ENCODE measurements at places on chromosomes 5 and 9.

- peak; percentile 3 for DNase-seq
These were observed 1215.9 kb downstream of the EFNA5 start for GRCh38 chr5:106454651-106455415.

DNA sequence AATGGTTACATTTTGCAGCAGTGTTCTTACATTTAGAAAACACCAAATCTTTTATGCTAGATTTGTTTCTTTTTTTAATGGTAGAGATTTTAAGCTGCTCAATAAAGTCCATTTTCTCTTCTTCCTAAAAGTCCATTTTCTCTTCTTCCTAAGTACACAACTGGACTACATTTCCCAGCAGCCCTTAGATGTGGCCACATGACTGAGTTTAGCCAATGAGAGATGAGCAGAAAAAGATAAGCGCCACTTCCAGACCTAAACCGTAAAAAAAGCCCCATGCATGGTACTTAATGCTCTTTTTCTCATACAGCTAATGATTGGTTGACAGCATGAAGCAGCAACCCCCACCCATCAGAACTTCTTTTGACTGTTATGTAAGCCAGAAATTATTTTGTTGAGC, 206.7 kb downstream of the FAM114A2 start:
- DNase-seq, result peak; percentile 55

- DNase-seq, result no peak
These were observed 39.0 kb upstream of the NSMF start for GRCh38 chr9:137497921-137498719.

DNA sequence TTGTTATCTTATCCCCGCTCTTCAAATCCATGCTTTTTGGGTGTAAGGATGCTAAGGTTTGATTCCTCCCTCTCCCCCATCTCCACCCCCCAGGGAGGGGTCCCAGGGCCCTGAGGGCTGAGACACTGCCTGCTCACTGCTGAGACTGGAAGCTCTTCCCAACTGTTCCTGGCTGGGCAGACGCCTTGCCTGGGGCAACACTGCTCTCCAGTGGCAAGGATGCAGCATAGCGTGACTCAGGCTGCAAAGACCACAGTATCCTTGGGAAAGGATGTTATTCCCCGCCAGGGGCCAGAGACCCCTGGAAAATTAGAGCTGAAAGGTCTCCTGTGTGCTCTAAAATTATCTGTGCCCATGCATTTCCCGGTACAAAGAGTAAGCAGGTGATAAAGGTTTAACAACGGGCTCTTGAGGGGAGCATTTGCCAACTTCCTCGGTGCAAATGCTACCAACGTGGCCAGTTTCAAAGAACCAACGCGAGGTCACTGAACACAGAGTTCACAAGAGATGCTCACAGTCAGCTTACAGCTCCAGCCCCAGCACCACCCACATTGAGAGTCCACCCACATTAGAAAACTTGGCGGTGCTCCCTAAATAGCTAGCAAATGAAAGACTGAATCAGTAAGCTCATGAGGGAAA, 271.9 kb downstream of the NSG2 start:
- peak; percentile 54 for DNase-seq

DNA sequence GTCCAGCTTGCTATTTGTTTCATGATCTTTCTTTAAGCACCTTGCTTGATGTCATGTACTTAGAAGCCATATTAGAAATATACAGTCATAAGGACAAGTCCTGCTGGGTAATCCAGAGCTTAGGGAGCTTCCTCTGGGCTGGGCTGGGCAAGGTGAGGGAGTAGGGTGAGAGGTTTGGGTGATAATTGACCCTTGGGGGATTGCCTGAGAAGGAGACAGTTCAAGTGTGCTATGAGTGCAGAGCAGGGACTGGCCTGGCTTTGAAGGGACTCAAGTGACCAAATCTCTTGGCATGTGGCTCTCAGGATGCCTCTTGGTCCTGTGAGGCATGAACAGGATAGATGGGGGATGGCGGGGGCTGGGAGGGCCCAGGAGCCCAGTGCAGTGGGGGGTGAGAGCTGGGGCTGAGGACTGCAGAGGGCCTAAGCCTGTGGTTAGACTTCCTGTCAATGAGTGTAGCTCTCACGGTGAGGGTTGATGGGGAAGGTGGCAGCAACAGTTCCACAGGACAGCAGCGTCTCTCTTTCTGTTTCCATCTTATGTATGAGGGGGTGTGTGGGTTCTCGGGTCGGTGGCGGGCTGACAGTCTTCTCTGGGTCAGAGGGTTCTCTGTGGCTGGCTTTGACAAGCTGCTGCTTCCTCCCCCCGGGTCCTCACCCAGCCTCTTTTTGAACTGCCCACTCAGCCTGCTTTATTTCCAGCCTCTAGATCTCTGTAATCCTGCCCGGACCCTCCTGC, 53.5 kb downstream of the RGS3 start:
- no peak for DNase-seq

- DNase-seq, result no peak
These were observed 10.3 kb upstream of the FAT2 start for GRCh38 chr5:151601391-151601790.

GRCh38 chr9:121857928-121858327, 206.5 kb downstream of the DAB2IP start:
- no peak for DNase-seq

DNA sequence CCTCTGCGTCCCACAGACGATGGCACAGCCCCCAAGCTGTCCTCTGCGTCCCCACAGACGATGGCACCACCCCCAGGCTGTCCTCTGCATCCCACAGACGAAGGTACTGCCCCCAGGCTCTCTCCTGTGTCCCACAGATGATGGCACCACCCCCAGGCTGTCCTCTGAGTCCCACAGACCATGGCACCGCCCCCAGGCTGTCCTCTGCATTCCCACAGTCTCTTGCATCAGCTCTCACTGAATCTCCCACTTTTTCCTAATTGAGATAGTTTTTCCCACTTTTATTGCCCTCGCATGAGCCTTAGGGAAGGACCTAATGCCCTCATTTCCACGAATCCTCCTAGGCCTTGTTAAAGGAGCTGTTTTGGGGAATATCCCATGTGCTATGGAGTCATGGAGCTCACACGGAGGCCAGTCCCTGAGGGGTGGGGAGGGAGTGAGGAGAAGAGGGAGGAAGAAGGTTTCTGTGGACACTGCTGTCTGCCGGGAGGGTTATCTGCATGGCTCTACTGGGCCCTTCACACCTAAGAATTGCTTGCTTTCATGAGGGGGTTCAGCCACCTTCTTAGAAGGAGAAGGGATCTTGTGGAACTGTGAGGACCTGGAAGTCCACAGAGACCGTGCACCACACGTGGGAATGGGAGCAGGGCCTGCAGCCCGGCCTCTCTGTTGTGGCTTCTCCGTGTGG, 58.2 kb upstream of the PTCH1 start:
- no peak for DNase-seq

DNA sequence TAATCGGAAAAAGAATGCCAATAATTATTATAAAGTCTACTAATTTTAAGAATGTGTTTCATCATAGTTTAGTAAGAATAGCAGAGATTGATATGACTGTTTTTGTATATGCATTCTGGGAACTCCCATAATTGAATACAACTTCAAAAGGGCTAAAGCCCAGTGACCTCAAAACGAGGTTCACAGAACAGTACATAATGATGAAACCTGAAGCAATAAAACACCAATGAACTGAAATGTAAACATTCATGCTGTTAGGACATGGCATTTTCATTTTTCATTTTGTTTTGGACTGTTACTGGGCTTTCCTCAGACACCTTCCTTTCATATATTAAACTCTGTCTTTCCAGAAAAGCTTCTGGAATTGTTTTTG, 684 bp upstream of the JMY start:
- peak; percentile 5 for DNase-seq

GRCh38 chr5:140073296-140073695, 30.2 kb upstream of the NRG2 start:
- DNase-seq, result peak; percentile 35

DNA sequence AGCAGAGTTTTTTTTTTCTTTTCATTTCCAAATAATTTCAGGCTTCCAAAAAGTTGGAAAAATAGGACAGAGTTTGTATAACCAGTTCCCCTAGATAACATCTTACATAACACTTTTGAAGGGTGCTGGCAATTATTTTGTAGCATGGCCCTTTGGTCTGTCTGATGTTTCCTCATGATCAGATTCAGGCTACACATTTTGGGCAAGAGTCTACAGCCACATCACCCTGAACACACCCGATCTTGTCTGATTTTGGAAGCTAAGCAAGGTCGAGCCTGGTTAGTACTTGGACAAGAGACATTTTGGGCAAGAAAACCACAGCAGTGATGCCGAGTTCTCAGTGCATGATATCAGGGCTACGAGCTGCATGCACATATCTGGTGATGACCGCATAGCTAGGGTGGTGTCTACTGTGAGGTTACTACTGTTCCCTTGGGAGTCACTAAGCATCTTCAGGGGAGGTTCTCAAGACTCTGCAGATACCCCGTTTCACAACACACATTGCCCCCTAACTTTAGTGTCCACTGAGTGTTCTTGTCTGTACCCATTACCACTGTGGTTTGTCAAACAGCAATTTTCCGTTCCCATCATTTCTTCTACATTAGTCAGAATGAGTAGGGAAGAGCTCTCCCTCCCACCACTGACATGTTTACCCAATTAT, 86.2 kb downstream of the TTC39B start:
- DNase-seq, result no peak

DNA sequence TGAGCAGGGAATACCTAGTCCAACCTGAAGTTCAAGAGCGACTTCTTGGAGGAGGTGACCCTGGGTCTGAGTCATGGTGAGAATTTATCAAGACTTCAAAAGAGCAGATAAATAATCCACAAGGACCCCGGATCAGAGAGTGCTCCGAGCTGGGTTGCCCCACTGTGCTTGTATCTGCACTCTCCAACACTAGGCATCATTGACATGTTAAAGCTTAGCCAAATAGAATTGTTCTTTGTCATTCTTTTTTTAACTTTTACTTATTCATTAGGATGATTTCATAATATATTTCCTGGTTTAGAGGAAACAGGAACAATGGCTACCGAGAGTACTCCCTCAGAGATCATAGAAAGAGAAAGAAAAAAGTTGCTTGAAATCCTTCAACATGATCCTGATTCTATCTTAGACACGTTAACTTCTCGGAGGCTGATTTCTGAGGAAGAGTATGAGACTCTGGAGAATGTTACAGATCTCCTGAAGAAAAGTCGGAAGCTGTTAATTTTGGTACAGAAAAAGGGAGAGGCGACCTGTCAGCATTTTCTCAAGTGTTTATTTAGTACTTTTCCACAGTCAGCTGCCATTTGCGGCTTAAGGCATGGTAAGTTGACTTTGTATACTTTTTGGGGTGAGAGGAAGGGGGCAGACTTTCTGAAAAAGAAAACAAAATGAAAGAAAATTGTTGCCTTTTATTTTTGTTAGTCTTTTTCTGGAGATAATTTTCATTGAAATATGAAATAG, at the start of gene CARD6:
CARD6 (plus strand) TSS at position 300 of the 738 bp plus-strand sequence; CDS start at position 316, 16 bp downstream.
- peak; percentile 68 for DNase-seq

GRCh38 chr5:177607452-177608192, 7.7 kb downstream of the B4GALT7 start:
- peak; percentile 86 for DNase-seq

GRCh38 chr9:136831002-136831719, 11.1 kb upstream of the AJM1 start:
- DNase-seq, result no peak

GRCh38 chr5:125134216-125135081, 388.0 kb upstream of the ZNF608 start:
- DNase-seq, result no peak

DNA sequence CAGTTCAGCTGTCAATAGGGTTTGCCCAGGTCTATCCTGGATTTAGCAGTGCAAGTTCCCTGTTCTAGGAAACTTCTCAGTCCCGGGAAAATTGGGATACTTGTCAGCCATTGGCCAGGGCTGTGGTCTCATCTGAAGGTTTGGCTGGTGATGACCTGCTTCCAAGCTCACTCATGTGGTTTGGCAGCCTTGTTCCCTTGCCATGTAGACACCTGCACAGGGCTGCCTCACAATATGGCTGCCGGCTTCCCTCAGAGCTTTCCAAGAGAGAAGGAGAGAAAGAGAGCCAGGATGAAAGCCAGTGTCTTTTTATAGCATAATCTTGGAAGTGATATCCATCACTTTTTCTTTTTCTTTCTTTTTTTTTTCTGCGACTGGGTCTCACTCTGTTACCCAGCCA, 37.7 kb upstream of the HMCN2 start:
- no peak for DNase-seq

GRCh38 chr5:139038613-139039305, 159.4 kb downstream of the SIL1 start:
- no peak for DNase-seq

DNA sequence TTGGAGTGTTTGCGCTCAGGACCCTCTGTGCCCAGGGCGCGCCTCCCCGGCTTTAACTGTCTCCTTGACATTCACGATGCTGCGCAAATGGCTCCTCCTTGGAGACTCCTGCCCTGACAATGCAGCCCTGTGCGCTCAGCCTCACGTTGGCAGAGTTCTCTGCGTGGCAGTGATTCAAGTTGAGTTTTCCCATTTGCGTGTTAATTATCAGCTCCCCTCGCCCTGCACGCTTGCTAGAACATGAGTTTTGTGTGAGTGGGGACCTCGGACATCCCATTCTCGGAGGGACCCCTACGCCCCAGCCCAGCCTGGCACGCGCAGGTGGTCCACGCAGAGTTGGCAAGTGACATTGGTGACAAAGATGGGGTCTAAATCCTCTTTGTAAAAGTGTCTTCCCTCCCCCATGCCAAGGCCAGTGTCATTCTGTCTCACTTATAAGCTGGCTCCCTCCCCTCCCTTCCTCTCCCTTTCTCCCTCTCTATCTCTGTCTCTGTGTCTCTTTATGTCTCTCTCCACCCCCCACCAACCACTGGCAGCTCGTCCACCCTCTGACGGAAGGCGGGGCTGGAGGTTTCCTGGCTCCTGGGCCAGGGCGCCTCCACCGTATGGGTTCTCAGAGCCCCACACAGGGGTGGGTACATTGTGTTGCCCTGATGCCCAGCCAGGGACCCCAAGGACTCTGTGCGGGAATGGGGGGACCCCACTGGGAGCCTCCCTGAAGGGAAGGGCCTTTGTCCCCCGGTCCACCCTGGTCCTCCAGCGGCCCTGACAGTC, 169.3 kb downstream of the OLFM1 start:
- no peak for DNase-seq

GRCh38 chr9:106862821-106863720, at the start of gene ZNF462:
Gene ZNF462 (plus strand): TSS chr9:106863166. CDS start chr9:106923384, 60,218 bp downstream.
- DNase-seq, result peak; percentile 34

GRCh38 chr9:6096821-6097220, 81.4 kb upstream of the RANBP6 start:
- no peak for DNase-seq

DNA sequence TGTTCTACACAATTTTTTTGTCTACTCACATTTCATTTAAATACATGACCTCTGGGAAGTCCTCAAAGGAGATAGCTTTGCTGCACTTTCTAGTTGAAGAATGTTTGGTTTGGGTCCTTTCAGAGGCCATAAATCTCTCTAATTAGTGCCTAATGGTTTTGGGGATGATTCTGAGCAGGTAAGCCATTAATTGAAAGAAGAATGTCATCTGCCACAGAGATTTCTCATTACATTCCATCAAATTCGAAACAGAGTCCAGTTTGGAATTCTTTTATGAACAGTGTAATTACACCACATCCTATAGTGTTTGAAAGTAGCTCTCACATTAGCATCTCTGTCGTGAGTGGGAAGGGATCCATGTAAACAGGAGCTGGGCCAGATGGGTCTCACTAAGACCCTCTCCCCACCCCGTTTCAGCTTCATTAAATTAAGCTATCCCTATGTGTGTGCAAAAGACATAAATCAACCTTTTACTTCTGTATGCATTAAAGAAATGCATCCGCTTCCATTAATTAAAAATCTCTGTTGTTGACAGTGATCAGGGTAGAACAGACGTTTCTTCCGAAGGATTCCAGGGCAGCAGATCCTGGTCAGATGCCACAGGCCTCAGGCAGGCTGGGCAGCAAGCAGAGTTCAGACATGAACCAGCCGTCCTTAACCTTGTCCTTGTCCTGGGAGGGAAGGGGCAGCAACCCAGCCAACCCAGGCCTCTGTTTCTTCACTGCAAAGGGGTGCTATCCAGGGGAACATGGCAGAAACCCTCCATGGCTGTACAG, 99.8 kb upstream of the MAP1B start:
- no peak for DNase-seq

Measured in lung microvascular endothelial cell (primary cell).